ENCODE measurements at places on chromosomes 16 and 17.

DNA sequence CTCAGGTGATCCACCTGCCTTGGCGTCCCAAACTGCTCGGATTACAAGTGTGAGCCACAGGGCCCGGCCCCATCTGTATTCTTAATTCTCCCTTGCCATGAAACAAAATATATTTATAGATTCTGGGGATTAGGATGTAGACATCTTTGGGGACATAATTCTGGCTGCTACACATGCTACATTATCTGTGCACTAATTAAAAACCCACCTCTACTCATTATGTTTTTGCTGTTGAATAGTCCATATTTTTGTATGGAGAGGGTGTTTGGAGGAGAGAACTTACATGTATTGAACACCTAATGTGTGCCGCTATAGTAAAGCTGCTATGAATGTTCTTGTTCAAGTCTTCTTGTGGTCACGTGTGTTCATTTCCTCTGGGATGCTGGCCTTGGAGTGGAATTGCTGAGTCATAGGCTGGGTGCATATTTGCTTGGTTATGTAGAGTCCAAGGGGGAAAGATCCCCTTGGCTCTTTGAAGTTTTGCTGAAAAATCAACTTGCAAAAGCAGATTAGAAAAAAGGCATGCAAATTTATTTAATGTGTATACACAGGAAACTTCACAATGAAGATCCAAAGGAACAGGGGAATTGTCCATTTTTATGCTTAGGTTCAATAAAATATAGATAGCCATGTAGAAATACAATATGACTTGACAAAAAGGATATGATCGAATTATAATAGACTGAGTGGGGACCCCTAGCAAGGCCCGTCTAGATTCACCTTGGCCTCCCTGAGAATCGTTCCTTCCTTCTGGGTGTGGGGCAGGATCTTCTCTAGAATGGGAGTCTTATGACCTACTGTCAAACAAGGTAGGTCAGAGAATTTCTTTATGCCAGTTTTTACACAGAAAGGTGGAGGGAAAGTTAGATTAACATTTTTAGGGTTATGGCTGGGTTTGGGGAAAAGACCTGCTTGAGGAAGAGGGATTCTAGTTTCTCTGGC lies 42.1 kb upstream of the GPRC5B start:
- DNase-seq: no peak

- no peak for DNase-seq
Measured at GRCh38 chr16:71693164-71693563, 31.3 kb downstream of the PHLPP2 start.

GRCh38 chr16:30947859-30948666 lies 805 bp upstream of the ORAI3 start:
- DNase-seq: no peak

- DNase-seq: no peak
Measured at GRCh38 chr17:69967910-69968411, 107.1 kb upstream of the KCNJ16 start.

DNA sequence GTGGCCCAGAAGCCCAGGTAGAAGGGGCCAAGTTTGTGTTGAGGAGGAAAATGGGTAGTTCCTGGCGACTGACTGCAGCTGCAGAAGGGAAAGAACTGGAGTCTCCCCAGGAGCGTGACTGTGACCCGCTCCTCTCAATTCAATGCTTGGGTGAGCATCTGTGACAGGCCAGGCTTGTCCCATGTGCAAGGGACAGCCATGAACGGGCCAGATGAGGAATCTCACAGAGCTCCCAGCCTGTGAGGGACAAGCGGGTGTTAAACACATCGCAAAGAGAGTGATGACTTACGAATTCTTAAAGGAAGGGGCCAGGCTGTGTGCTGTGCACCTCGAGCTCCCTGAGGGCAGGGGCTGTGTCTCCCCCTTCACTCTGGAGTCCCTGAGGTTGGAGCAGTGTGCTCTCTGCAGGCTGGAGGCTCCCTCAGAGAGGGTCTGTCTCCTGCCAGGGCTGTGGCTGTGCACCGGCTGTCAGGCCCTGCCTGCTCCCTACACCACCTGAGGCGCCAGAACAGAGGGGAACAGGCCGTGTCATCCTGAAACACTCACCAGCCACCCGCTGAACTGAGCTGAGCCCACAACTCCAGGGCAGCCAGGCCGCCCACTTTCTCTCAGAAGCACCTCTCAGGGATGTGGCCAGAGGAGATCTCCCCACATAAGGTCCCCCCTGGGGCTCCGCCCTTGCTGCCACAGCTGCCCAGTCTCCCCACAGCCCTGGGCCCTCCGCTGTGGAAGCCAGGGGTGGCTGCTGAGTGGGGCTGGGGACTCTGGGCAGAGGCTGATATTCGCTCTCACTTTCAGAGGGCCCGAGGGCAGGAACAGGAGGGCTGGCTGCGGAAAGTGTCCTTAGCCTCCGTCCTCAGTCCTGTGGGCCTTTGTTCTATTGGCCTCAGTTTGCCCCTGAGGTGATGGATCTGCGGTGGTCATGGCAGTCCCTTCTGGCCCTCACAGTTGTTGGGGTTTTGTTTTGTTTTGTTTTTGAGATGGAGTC lies 25.7 kb upstream of the NXPH3 start:
- DNase-seq: no peak

DNA sequence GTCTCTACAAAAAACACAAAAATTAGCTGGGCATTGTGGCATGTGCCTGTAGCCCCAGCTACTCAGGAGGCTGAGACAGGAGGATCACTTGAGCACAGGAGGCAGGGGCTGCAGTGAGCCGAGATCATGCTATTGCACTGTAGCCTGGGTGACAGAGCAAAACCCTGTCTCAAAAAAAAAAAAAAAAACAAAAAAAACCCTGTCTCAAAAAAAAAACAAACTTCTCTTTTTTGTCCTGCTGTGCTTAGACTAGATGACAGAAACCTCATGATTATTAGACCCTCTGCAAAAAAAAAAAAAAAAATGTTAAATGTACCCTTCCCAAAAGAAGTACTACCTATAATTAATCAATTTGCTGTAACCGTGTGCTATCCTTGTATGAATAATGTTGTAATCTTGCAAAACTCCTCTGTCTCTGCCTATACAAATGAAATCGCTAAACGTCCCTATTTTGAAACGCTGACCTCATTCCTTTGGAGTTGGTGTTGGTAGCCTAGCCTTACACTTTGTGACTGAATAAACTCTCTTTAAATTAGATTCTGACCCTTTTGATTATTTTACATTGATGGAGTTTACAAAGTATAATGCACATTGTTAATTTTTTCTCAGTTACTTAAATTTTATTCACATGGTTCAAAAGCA lies 13.6 kb upstream of the DHRS7B start:
- DNase-seq: no peak
